ENCODE measurements at places on chromosomes 7 and 10.

DNA sequence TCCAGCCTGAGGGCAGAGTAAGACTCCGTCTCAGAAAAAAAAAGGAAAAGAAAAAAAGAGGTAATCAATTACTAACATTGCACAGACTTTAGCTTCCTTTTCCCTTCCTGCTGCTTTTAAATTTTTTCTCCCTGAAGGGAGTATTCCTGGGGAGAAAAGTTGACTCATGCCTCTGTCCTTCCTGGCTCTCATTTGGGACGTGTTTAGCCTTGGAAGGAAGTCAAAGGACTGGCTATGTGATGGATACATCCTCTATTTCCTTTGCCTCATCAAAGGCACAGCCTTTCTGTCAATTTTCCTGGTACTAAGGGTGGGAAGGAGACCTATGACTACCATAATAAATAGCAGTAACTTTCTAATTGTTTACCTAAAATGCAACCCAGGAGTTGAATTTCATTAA, 77.6 kb downstream of the ITGA8 start:
- DNase-seq: no peak

- no peak for DNase-seq
Measured at GRCh38 chr10:61684894-61685507, 22.3 kb downstream of the CABCOCO1 start.

DNA sequence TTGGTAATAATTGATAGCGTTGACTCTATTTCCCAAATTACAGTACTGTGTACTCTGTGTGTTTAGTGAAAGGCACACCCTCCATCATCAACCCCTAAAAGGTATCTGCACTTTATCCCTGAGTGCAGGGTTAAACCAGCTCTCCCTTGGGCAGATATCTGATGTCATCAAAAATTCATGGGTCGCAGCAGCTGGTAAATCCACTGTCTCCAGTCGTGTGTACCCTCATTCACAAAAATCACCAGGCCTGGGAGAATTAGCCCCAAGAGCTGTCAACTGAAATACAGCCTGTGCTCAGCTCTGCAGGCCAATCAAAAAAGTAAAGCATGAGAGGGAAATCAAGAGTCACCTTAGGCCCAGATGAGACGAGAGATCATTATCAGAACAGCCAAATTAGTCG, 103.7 kb downstream of the HIP1 start:
- DNase-seq: no peak

DNA sequence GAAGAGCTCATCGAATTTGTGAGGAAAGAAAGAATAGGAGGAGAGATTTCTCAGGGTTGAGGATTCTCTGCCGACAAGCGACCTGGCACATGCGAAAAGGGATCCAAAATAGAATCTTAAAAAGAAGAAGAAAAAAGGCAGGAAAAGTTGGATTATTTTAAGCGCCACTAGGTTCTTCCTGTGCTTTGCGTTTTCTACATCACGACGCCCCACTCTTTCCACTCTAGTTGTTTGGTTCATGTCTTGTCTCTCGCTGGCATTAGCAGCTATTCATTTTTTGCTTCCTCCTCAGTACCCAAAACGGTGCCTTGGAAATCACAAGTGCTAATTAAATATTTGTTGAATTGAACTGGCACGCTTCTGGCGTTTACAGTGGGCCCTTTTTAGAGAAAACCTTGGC, 674 bp upstream of the FRA10AC1 start:
- no peak for DNase-seq

- no peak for DNase-seq
Measured at GRCh38 chr10:74000892-74001669, 3.2 kb downstream of the VCL start.

DNA sequence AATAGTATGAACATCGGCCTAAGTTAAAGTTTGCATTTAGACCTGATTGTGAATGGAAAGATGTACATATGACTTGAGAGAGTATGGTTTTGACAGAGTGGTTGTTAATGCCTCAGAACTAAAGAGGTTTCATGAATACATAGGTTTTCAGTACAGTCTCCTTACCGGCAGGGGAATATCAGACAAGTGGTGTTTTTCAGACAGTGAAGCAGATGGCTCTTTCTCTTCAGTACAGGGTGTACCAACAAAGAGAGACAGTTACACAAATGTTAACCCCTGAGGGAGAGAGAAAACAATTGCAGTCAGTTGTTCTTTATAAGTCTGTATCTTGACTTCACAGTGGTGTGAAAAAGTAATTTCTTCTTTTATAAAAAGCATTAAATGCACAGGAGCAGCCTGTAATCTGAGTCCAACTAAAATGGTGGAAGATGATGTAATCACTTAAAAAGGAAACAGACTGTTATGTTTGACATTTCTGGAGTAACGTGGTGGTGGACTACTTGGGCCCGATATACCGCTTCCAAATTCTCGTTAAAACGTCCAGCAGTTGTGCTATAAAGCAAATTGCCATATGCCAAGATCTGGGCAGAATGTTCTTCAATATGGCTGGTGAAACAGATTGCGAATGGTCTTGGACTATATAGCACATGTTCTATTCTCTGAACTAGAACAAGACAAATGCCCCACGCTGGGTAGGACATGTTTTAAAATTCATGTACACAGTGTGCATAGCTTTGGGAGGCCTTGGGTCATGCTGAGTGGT, 69.2 kb downstream of the SDK1 start:
- DNase-seq: no peak

GRCh38 chr7:28423918-28424514, 11.7 kb downstream of the CREB5 start:
- no peak for DNase-seq

GRCh38 chr7:124718032-124718766, 47.4 kb downstream of the GPR37 start:
- no peak for DNase-seq

- DNase-seq: no peak
Measured at GRCh38 chr7:96090756-96091155, 231.1 kb downstream of the SLC25A13 start.

- no peak for DNase-seq
Measured at GRCh38 chr7:74084722-74085578, 1.3 kb downstream of the LIMK1 start.

DNA sequence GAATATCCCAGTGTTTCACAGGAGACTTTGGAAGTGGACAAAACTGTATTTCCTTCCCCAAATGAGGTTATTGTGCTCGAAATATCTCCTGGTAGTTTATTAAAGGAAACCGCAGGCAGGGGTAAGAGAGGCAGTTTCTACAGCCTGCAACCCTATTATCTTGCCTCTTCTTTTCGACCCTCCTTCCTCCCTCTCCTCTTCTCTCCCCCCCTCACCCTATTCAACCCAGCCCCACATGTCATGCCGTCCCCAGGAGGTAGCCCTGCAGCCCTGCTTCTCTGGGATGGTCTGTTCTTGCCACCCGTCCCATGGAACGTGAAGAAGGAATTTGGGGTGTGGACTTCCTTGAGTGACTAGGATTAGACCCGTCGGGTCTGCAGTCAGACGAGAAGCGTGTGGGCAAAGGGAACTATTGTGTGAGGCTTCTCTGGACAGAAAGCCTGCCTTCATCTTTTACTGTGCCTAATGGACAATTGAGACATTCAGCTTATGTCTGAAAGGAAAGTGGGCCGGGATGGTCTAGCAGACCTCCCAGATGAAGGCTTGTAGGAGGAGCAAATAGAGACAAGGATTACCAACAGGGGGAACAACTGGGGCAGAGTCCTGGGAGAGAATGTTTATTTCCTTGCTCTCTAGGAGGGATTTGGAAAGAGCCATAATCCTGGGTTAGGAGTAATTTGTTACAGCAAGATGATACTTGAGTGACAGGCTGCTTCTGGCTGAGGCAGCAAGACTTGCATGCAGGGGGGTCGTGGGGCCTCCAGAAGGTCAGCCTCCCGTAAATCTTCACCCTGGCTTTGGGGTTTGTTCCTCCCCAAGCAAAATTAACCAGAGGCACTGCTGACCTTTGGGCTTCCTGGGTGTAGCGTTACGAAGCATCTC, 77.8 kb downstream of the TCF7L2 start:
- no peak for DNase-seq

DNA sequence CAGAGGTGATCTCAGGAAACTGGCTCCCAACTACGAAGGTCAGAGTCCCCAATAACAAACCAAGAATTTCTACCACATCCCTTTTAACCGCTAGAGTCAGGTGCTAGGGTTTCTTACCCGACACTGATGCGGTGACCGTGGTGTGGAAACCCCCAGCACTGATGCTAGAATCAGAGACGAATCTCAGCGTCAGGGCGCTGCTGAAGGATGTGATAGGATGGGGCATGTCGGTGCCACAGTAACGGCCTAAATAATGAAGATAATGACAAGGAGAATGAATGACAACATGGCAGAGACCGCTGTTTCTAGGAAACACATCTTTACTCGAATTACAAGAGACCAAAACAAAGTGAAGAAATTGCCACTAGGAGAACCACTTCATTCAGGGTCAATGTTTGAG, 131.1 kb upstream of the RSU1 start:
- peak; percentile 9 for DNase-seq

DNA sequence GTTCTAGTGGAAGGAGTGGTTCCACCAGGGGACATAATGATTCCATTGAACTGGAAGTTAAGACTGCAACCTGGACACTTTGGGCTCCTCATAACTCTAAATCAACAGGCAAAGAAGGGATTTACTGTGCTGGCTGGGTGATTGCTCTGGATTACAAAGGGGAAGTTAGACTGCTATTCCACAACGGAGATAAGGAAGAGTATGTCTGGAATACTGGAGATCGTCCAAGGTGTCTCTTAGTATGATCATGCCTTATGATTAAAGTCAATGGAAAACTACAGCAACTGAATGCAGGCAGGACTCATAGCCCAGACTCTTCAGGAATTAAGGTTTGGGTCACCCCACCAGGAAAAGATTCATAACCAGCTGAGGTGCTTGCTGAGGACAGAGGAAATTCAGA, 310.6 kb upstream of the MGMT start:
- DNase-seq: no peak

DNA sequence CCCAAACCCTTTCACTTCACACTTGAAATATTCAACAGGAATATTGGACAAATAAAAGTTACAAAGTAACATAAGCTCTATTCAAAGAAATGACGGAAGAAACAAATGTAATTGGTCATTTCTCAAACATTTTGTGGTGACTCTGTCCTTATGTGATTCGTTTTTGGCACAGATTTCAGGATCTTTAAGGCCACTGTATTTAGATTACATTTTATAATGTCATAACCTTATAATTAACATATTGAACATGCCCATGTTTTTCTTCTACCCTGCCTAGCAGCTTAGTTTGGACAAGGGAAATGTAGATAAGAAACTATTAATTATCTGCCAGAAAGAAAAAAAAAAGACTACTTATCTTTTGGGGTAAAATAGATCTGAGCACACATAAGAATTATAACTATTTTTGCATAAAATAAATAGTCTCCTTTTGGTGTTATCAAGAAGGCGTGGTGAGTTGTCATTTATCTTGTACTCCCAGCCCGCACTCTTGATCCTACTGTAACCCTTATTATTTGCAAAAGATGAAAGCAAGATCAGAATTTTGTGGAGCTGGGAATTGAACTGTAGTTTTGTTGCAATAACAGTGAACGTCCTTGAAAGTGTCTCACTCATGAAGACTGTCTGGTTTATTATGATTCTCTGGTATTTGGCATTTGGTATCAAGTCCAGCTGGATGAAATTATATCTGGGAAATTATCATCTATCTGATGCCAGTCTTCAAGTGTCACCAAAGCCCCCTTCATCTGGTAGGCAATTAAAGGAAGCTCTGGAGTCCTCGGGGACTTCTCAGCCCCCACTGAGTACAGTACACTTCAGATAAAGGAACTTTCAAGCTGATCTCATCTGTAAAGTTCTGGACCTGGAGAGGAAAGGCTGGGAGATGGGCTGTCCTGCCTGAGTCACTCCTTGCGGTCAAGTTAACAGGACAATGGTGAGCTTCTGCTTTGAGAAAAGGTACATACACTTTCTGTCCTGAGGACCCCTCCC, 175.7 kb upstream of the INHBA start:
- DNase-seq: no peak

All from stimulated activated CD8-positive, alpha-beta memory T cell treated with anti-CD3 and anti-CD28 coated beads, Interleukin-7, amount 100 ng/mL, for 24 hours (primary cell).